ENCODE measurements at places on chromosomes 7 and 10.

- no peak for DNase-seq
Observed at GRCh38 chr7:130334274-130334673, 10.3 kb upstream of the CPA5 start.

GRCh38 chr10:33897291-33897752 lies 562.9 kb upstream of the NRP1 start:
- no peak for DNase-seq

- no peak for DNase-seq
Observed at GRCh38 chr10:99629625-99629978, 9.4 kb upstream of the SLC25A28 start.

DNA sequence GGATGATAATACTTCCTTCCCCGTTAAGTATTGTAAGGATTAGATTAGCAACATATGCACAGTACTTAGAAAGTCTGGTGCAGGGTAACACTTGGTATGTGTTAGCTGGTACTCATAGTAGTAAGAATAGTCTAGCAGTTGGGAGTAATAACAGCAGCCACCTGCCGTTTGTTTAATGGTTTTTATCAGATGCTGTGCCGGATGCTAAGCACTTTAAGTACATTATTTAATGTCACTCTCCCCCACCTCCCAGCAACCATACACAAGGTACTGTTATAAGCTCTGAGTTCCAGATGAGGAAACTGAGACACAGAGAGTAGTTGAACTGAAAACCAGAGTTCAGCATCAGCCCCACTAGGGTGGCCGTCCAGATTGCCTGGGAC lies 60.1 kb downstream of the ZMIZ1 start:
- no peak for DNase-seq

DNA sequence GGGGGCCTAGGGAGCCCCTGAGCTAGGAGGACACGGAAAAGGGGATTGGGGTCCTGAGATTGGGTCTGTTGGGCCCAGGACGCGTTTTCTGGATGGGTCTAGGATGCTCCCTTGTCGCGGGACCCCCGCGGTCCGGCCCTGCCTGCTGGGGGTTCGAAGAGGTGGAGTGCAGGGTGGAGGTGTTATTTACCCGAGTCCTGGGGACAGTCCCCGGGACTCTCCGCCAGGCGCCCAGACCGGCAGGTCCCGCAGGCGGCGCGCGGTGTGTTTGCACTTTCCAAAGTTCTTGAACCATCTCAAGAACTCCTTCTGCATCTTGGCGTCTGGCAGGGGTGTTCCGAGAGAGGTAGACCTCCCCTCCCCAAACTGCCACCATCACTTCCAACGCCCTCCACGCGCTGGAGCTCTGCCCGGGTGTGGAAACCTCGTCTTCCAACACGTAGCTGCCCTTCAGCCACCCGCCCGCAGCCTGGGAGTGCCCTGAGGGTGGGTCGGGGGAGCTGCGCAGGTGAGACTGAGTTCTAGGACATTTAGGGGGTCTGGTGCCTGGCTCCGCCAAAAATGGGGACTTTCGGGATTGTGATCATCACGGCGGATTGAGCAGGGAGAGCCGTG lies 569 bp downstream of the CAV1 start:
- no peak for DNase-seq

DNA sequence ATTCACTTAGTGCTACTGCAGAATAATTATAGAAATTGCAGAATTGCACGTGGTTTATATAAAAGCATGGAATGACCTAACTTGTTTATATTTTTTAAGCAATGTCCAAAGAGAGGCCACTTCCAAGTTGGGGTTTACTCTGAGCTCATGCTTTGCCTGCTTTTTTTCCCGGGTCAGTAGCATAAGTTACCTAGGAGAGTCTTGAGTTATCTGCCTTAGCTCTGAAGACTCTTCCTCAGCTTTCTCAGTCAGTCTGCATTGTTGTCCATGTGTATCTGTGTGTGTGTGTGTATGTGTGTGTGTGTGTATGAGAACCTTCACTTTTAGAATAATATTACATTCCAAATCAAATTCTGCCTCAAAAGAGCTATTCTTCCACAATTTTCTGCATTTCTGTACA lies 239.5 kb upstream of the TCF7L2 start:
- no peak for DNase-seq

- no peak for DNase-seq
Observed at GRCh38 chr7:99617192-99617781, 541 bp downstream of the ZSCAN25 start.

- no peak for DNase-seq
Observed at GRCh38 chr10:20920061-20920460, 22.9 kb upstream of the NEBL start.
